ENCODE measurements at places on chromosomes 1 and 21.
A peak's percentile ranks its signal among the peaks of the same experiment; 100 is the strongest.

- DNase-seq: no peak
These were observed 313.2 kb downstream of the OLFM3 start for GRCh38 chr1:101683561-101683960.

DNA sequence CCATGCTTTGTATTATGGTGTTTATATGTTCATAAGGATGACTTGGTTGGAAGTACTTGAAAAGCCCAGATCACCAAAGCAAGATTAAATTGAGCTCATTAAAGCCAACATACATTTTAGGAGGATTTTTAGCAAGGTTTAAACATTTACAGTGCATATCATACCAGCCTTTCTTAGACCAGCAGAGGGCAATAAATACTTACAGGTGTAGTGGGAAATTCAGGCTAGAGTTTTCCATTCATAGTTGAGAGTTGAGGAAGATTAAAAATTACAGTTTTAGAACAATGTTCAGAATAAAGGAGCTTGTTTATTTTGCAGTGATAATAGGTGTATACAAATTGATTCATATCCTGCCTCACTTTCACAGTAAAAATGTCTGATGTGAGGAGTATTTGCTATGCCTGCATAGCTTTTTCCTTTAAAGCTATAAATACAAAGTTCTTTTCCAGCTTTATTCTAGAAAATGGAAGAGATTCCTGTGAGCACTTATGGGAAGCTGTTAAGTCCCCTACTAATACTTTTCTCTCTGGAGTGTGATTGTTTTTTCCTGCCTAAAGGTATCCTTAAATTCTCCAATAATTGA lies 35.3 kb downstream of the DTL start:
- peak; percentile 65 for DNase-seq

GRCh38 chr21:39315603-39316445 lies 2.4 kb upstream of the BRWD1 start:
- no peak for DNase-seq

DNA sequence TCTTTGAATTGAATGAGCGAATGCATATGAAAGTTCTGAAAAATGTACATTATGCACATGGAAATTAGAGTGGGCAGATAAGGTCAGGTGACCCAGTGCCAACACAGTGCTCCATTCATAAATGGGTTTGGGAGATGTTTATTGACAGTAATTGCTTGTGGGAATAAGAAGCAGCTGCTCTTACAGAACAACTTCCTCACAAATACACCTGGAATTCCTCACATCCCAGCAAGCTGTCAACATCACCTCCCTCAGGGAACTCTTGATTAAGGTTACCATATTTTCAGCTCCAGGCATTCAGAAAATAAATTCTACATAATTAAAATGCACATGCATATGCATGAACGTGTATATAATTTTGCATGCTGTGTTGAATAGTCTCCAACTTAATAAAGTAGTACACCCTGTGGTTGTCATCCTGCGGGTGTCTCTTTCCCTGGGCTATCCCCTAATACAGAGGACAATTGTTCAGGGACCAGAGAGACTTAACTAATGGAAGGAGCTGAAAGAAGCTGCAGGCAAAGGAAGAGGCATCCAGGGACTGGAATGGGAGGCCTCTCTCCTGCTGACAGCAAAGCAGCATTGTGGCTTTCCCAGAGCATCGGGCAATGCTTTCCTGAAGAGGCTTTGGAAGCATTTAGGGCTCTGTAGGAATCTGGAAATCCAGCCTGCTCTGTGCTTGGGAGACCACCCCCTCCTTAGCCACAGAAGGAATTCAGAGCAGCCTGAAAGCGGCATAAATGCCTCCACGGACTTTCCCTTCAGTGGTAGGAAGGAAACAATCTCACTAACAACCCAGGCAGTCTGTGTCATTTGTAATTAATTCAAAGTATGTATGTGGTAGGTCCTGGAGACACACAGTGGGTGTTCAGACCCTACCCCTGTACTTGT lies 55.2 kb upstream of the GNG12 start:
- DNase-seq: no peak

DNA sequence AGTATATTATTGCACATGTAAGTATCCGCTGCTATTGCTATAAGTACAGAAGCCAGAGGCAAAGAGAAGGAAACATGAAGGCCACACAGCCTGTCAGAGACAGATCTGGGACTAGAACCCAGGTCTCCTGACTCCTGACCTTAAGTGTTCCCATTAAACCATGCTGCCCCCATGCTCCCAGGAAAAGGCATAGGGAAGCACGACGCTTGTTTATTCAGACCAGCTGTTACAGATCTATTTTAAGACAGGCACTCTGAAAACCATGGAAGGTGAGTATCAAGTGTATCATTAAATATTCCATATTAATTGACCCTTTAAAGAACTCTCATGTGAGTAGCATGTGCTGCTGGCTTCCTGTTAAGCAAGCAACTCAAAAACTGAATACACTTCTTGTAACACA lies 11.4 kb downstream of the VAV3 start:
- no peak for DNase-seq

GRCh38 chr21:44058652-44058964 lies 46.5 kb downstream of the TRAPPC10 start:
- DNase-seq: no peak

DNA sequence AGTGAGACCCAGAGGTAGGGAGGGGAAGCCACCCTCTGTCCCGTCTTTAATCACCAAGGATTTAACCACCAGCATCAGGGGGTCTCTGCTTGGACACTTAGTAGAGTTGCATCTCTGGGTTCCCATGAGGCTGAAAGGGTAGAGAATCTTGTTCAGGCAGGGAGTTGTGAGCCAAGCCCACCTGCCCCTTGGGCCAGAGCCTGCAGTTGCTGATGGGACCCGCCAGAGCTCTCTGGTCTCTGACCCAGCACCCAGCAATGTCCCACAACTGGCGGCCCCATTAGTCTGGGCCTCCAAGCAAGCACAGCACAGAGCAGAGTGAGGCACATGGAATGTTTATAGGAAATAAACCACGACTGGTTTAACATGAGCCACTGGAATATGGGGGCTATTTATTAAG lies 166.3 kb downstream of the TRIM33 start:
- DNase-seq: no peak

GRCh38 chr1:226712742-226713419 lies 26.2 kb downstream of the ITPKB start:
- DNase-seq: no peak
